ENCODE measurements at places on chromosomes 13 and 19.

- no peak for DNase-seq
Observed at GRCh38 chr13:44785401-44785800, 203.9 kb downstream of the NUFIP1 start.

- peak; percentile 50 for DNase-seq
Observed at GRCh38 chr19:4061178-4061682, 5.5 kb downstream of the ZBTB7A start.

GRCh38 chr19:49129238-49129583 lies 9.9 kb downstream of the PPFIA3 start:
- DNase-seq = no peak

- no peak for DNase-seq
Observed at GRCh38 chr13:73179650-73180274, 121.0 kb downstream of the KLF5 start.

GRCh38 chr13:63517371-63517770 lies 2101.7 kb upstream of the PCDH20 start:
- no peak for DNase-seq

GRCh38 chr13:35179494-35179893 lies 237.4 kb downstream of the NBEA start:
- DNase-seq = no peak

DNA sequence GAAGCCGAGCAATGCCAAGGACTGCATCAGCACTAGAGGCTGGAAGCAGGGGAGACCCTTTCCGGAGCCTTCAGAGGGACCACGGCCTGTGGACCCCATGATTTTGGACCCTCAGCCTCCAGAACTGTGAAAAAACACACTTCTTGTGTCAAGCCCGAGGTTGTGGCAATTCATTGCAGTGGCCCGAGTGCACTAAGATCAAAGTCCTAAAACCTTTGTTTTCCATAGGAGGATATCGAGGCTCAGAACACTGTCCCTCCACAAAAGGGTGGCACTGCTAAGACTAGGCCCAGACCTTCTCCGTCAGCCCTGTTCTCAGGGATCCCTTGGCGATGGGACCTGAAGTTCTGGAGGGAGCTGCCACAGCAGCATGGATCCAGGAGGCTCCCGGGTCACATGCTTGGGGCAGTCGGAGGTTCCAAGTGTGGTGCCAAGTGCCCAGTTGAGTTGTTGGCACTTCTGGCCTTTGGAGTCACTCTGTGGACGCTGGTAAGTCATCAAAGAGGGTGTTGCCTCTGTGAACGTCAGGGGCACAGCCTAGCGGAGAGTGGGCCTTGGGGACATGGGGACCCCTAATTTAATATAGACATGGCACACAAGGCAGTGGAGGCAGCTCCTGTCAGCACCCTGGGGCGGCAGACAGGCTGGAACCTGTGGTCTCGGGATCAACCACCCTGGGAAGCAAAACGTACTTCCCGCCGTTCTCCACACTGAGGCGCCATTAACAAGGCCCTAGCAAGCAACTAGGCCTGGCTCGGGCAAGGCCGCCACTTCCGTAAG lies 199.2 kb downstream of the COL4A1 start:
- no peak for DNase-seq

DNA sequence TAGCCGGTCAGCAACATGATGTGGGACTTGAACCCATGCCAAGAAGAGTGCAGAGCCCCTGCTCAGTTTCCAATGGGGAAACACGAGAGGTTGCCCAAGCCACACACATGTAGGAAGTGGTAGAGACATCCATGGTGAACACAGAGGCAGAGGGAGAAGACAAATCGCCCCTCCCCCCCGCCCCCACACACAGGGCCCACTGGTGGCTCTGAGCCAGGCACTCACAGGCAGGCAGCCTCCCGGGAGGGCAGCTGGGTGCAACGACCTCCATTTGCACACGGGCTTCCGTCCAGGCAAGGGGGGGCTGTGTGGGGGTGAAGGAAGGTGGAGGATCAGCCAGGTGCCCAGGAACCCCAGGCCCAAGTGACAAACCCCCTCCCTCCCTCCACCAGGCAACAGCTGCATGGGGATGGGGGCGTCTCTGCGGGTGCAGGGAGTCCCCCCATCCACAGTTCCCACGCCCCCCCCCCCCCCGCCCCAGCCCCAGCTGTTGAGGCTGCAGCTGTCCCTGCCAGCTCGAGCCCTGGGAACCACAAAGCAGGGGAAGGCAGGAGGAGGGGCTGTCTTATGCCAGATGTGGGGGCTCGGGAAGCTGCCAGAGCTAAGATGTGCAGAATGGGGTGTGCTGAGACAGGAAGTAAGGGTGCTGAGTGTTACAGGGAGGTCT lies 3.4 kb downstream of the NOTCH3 start:
- no peak for DNase-seq

DNA sequence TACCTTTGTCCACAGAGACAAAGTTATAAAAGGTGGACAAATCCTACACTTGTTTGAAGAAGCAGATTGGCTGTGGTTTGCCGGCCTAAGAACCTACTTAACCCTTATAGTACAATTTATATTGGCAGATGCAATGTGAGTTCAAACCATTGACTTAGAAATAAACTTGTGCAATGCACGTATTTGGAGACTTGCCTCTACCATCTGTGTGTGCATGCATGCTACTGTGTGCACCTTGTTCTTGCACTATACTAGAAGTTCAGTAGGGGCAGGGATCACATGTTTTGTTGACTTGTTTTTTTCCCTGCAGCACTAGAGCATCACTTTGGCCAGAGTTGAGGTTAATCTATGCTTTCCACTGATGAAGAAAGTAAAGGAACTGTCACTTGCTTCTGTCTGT lies 163.1 kb upstream of the SERP2 start:
- no peak for DNase-seq

DNA sequence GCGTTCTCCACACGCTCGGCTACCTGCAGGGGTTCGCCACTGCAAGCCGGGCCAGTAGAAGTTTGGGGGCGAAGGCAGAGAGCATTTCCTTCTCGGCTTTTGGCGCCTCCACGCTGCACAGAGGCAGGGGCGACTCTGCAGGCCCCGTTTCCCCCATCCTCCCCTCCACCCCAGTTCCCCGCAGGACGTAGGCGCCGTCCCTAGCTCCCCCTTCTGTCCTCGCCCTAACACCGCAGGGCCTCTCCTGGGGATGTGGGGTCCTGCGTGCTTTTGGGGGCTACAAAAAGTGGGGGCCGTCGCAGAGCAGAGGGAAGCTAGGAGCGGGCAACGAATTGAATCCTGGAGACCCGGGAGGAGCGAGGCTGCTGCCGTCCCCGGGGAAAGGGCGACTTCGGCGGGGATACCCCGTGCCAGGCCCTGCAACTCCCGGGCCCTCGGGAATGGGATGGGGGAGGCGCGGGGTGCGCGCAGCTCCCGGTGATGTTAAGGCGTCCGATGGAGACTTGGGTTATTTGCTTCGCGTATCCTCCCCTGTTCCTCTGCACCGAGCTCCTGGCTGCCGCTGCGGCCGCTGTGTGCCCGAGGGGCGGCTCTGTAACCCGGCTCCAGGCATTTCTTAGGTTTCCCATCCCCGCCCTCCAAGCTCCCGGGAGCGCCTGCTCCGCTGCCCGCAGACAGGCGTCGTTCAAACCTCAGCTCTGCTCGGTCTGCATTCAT lies 255.9 kb upstream of the SOX21 start:
- DNase-seq = peak; percentile 20

DNA sequence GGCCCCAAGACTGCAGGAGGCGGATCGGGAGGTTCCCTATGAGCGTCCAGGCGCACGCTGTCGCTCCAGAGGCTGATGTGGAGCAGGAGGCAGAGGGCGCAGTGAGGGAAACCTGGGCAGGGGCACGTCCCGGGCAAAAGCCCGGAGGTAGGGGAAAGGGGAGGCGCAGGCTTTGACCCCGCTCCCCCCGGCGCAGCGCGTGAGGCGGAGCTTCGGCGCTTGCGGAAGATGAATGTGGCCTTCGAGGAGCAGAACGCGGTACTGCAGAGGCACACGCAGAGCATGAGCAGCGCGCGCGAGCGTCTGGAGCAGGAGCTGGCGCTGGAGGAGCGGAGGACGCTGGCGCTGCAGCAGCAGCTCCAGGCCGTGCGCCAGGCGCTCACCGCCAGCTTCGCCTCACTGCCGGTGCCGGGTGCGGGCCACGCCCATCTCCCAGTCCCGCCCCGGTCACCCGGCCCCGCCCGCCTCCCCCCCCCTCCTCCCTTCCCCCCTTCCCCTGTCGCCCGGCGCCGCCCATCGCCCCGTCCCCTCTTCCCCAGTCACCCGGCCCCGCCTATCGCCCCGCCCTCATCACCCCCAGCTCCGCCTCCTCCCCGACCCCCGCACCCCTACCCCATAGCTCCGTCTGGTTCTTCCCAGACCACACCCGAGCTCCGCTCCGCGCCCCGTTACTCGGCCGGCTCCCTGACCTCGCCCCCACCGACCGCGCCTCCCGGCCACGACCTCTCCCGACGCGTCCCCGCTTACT lies 4.1 kb downstream of the HMG20B start:
- no peak for DNase-seq

DNA sequence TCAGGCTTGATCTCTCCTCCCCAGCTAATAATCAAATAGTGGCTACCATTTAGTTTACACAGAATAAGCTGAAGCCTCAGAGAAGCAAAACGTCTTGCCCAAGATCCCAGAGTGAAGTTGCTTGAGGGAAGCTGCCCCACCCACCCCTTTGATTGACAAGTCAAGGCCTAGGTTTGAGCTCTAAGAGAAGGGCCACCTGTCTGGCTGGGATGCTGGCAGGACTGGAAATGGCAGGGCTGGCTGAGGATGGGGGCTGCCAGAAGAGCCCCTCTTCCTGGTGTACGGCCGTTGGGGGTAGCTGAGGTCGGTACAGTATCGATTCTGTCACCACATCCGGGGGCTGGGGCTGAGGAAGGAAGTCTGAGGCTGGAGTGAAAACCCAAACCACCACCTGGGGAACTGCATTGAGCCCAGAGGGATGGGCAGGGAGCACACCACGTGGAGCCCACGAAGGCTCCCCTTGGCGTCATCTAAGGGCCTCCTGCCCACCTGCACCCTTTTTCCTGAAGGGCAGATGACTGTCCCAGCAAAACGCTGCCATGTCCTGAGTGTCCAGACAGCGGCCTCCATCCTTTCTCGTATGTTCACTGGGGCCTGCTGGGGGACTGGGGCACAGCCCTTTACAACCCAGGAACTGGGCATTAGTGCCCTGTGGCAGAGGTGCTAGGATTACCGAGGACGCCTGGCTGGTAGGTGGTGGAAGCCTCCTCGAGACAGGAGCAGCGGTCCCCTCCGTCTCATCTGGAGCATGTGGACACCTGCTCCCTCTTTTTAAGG lies 1.4 kb upstream of the PRKD2 start:
- DNase-seq = peak; percentile 72

DNA sequence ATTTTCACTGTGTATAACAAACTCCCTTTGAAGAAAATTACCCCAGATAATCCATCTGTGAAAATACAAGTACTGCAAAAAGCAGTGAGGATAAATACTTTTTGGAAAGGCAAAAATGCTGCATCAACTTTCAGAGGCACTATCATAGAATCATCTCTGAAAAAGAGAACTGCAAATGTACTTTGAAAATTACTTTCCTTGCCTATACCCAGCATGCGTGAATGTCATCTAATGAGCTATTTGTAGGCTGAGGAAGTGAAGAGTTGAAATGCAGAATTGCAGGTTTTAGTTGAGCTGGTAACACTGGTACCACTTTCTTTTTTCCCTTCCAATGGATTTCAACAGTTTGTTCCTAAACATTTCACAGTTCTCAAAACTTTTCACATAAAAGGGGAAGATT lies 196.7 kb downstream of the TBC1D4 start:
- no peak for DNase-seq

- DNase-seq = no peak
Observed at GRCh38 chr13:50910485-50910805, 854 bp downstream of the RNASEH2B start.

GRCh38 chr13:112741185-112741755 lies 51.4 kb downstream of the ATP11A start:
- DNase-seq = no peak

GRCh38 chr19:16217716-16218451 lies 20.2 kb downstream of the AP1M1 start:
- DNase-seq = no peak

GRCh38 chr19:14482172-14482941 lies 7.2 kb upstream of the PTGER1 start:
- no peak for DNase-seq
